ENCODE measurements at places on chromosomes 11 and 22.
A peak's percentile ranks its signal among the peaks of the same experiment; 100 is the strongest.

DNA sequence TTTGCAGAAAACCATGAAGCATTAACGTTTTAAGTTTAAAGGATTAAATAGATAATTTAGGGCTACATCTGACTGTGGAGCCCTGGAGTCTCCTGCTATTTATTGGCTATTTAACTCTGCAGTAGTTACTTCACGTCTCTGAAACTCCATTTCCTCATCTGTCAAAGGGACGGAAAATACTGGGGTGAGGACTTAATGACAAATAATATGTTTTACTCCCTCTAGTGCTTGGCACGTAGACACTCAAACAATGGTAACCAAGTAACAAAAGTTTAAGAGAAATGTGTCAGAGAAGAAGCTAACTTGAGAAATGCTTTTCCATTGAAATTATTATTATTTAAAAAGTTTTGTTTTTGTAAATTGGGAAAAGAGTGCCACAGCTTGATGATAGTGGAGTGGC is 130.7 kb upstream of the RCN1 start:
- DNase-seq, result no peak

GRCh38 chr11:34316347-34317035 is 41.3 kb downstream of the ABTB2 start:
- no peak for DNase-seq

- no peak for DNase-seq
These were observed 132.1 kb upstream of the BMAL1 start for GRCh38 chr11:13145461-13145860.

DNA sequence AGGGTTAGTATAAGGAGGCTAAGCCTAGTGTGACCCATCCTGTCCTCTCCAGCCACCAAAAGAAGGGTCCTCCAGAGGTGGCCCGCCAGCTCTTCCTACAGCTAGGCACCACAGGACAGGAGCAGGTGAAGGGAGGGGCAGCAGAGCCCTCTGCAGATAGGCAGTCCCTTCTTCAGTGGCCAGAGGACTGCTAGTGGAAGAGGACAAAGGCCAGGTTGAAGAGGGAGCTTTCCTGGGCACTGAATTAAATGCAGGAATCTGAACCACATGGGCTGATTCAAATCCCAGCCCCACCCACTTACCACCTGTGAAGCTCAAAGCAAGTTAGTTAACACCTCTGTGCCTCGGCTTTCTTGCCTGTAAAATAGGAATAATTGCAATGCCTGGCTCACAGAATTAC is 409.5 kb downstream of the NXPE2 start:
- no peak for DNase-seq

- DNase-seq, result no peak
These were observed 198.2 kb upstream of the POU2AF2 start for GRCh38 chr11:111047374-111047773.

DNA sequence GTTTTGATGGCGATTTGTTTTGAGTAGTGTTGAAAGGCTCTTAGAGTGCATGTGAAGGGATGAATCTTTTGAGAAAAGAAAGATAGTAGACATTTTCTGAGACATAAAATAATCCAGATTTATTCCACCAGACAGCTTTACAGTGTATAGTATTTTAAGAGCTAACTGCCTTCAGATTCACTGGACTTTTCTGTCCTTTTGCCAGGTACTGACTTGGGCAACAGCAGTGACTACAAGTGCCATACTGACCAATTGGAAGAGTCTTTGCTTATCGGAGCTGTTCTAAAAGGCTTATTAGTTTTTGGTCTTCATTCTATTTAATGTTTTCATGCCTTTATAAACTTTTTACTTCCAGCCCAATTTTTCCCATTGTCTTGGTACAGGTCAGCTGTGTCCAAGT is 32.5 kb downstream of the RTN3 start:
- no peak for DNase-seq

GRCh38 chr22:23085785-23086184 is 15.5 kb downstream of the GNAZ start:
- DNase-seq, result no peak

GRCh38 chr22:47370448-47371262 is 608.2 kb downstream of the TBC1D22A start:
- no peak for DNase-seq

DNA sequence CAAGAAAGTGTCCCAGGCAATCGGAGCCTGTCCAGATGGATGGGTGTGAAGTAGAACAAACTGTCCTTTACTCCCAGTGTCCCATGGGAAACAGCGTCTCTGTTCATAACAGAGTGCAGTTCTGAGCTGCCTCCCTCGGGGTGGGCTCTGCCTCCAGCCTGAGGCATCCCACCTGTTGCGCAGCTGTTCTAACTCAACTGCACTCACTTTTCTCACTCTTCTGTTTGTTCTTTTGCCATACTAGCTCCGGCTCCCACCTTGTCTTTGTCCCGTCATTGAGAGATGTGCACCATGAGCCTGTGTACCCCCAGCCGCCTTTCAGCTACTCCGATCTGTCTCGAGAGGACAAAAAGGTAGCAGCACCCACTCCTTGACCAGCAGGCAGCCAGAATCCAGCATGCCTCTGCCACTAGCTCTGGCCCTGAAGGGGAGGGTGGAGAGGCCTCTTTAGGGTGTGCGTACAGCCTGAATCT is 20.7 kb upstream of the CDC42EP2 start:
- DNase-seq, result peak; percentile 73

DNA sequence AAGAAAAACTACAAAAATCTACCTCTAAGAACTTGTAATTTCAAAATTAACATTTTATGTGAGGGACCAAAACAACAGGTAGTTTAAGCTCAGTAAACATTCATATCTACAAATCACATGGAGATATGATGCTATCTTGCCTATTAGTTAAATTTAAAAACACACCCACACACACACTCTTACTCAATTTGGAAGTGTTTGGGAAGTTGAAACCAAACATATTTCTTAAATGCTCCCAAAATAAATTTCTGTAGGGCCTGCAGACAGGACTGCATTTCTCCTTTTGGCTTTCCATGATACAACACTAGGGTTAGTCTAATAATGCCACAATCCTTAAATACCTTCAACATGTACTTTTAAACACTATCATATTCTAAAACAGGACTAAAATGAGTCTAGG is 7.0 kb downstream of the PITPNB start:
- no peak for DNase-seq

DNA sequence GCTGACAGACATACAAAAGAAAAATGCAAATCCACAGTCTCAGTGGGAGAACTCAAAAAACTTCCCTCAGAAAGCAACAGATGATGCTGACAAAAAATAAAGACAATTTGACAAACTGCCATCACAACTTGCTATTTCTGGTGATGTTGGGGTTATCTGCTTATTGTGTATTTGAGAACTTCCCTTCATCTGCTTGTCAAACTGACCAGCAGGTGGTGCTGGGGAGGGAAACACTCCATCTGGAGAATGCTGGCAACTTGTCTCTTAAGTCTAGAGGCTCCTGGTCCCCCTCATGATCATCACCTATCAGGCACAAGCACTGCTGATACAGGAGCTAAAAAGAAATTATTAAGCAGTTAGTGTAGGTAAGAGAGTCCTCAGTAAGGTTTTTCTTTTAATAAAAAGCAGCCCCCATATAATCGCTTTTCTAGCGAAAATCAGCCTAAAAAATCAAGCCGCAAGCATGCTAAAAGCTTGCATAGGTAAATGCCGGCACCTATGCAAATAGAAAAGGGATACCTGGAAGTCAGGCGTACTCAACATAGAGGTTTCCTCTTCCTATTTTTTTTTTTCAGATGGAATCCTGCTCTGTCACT is 9.8 kb upstream of the FAM111B start:
- DNase-seq, result peak; percentile 64

- no peak for DNase-seq
These were observed 8.1 kb upstream of the ANKRD13D start for GRCh38 chr11:67280788-67281551.

DNA sequence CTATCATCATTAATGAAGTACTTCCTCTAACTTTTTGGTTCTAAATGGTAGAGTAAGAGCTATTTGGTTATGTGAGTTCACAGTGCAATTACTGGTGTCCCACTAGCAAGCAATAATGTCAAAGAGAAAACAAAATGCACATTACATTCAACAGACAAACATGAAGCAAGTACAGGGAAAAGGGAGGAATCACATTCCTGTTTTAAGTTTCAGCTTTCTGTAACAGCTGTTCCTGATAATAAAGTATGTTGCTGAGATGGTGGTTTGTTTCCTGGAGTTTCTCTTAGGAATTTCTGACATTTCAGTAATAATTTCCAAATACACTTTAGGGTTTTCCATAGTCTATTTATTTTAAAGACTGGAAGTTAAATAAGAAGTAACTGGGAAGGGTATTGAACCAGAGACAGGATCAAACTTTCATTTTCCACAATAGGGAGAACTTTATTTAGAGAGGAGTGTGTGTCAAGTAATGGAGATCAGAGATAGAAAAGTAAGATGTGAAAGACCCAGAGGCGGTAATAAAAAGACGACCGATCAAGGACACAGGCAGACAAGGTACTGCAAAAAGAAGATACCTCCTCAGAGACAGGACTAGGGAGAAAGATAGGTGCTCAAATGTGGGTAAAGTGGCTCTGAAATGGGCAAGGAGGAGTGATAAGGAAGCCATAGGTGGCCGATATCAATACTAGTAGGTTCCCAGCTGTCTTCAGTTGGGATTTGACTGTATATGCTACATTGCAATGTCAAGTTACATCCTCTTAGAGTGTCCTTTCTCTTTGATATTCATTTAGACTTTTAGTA is 20.8 kb upstream of the CLNS1A start:
- no peak for DNase-seq

DNA sequence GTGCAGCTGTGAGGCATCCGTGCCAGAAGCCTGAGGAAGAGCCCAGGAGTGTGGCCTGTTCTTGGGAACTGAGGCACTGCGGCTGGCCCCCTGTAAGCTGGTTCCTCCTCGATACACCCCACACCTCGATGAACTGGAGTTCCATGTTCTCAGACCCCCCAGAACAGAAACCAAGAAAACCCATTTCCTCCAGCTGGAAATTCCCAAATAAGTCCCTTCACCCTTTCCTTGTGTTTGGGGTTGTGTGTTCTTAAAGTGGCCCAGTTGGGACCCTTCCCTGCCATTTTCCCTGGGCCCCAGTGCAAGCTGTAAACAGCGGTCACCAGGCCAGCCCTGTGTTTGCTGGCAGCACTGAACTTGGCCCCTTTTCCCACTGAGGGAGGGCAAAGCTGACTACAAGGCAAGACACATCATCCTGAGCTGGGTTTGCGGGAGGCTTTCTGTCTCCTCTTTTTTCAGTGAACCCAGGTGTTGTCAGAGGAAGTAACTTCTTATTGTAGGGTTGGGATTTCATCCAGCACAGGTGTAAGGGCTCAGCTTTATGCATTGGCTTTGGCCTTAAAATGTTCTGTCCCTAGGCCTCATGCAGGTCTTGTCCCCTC is 60.1 kb upstream of the MPEG1 start:
- no peak for DNase-seq

DNA sequence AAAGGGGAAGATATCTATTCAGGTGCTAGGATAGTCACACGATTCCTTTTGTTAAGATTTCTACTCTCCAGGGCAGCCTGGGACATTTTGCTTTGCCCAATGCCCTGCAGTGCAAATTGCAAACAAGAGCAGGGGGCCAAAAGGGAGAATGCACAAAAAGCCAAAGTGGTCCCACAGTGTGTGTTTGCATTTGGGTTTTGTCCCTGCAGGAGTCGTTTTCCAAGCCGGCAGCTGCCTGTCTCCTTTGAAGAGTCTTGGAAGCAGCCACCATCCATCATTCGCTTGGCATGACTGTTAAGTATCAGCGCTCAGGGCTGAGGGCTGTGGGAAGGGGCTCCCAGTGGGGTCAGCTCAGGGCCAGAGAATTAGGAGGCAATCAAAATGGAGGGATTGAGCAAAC is 184.7 kb downstream of the MIAT start:
- DNase-seq, result no peak

- no peak for DNase-seq
These were observed 38.2 kb downstream of the BMAL1 start for GRCh38 chr11:13315517-13316432.

DNA sequence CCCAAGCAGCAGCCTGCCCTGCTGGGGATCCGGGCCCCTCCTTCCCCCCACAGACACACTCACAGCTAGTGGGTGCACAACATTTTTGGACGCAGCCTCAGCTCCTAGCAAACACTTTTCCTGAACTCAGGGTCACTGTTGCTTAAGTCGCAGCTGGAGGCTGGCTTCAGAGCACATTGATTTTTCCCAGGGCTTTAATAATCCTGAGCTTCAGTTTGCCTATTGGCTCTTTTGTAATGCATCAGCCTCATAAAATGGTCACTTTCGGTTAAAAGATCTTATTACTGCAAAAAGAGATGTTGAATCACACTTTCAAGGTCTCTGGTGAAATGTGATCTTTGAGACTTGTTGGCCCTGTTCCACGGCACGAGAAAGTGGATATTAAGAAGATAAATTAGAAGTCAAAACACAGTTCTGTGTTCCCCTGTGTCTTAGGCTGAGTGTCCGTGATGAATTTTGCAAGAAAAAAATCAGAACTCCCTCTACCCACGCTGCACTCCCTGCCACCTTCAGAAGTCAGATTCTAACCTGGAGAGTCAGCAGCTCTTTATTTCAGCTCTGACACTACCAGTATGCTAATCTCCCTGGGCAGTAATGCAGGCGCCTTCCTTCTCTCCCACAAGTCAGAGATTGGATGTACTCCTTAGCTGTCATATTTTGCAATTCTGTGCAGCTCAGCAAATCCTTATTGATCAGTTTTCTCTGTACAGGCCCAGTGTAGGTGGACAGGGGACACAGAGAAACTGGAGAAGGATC is 158.2 kb upstream of the E2F8 start:
- DNase-seq, result no peak

DNA sequence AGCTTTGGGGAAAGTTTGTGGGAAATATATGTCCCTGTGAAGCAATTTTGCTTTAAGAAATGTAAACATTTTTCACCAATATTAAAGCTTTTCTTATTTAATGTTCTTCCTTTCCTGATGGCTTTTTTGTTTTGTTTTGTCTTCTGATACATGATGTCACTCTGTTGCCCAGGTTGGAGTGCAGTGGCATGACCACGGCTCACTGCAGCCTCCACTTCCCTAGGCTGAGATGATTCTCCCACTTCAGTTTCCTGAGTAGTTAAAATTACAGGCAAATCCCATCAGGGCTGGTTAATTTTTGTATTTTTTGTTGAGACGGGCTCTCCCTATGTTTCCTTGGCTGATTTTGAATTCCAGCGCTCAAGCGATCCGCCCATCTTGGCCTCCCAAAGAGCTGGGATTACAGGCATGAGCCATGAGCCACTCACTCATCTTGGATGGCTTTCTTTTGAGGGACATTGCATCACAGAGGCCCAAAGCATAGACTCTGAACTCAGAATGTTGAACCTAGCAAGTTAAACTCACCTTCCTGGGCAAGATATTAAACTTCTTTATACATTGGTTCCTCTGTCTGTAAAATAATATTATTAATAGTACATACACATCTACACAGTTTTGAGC is 651 bp upstream of the CARD16 start:
- no peak for DNase-seq

- no peak for DNase-seq
These were observed 449.8 kb downstream of the SOX6 start for GRCh38 chr11:15906481-15907035.

GRCh38 chr11:124078591-124078990 is 36.7 kb upstream of the VWA5A start:
- DNase-seq, result no peak

- DNase-seq, result no peak
These were observed 16.6 kb downstream of the SCUBE1 start for GRCh38 chr22:43326331-43327156.
